Left renal pelvis (tissue), 4 donors: ENCODE measurements at places on chromosomes 3 and 15. TPM values are rescaled to one million over a fixed set of nuclear protein-coding genes. Genes with fewer than 3 reads are reported as not detected.

DNA sequence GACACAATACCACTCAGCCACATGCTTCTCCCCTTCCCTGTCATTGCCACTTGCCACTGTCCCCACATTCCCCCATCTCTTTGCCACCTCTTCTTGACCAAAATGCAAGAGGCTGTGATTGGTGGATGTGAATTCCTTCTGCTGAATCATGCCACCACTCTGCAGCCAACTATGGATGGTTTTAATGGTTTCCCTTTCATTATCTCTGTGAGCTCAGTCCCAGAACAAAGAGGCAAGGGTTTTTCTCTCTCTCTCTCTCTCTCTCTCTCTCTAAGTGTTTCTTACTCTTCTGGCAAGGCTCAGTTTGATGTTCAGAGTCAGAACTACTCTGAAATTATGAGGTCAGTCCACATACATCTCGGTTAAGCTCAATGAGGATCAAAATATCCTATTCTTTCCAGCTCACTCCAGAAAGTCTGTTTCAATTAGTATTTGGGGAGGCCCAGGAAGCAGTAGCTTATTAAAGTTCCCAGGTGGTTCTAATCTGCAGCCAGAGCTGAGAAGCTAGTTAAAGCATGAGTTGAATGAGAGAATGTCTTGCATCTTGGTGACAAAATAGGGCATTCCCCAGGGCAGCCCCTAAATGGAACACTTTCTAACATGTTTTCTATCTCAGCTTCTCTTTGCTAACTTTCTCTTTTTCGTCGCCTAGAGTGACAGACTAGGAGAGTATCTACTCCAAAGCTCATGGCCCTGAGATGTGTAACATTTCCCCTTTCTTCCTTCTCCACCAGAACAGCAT is 8.5 kb upstream of the ILDR1 start:
- DNase-seq, result no peak

The P2RY1 gene
- 7.0 TPM for polyA plus RNA-seq

DNA sequence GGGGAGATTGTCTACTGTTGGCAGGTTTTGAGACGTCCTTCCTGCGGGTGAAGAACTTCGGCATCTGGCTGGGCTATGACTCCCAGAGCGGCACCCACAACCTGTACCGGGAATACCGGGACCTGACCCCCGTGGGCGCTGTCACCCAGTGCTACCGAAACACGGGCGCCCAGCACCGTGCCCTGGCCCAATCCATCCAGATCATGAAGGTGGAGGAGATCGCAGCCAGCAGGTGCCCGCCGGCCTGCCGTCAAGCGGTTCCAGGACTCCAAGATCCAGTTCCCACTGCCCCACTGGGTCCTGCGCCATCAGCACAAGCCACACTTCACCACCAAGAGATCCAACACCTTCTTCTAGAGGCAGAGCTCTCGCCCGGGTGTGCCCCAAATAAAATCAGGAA is 194.9 kb upstream of the EPHA6 start:
- DNase-seq, result no peak

GRCh38 chr3:10328460-10329071 is 7.7 kb upstream of the SEC13 start:
- no peak for DNase-seq

DNA sequence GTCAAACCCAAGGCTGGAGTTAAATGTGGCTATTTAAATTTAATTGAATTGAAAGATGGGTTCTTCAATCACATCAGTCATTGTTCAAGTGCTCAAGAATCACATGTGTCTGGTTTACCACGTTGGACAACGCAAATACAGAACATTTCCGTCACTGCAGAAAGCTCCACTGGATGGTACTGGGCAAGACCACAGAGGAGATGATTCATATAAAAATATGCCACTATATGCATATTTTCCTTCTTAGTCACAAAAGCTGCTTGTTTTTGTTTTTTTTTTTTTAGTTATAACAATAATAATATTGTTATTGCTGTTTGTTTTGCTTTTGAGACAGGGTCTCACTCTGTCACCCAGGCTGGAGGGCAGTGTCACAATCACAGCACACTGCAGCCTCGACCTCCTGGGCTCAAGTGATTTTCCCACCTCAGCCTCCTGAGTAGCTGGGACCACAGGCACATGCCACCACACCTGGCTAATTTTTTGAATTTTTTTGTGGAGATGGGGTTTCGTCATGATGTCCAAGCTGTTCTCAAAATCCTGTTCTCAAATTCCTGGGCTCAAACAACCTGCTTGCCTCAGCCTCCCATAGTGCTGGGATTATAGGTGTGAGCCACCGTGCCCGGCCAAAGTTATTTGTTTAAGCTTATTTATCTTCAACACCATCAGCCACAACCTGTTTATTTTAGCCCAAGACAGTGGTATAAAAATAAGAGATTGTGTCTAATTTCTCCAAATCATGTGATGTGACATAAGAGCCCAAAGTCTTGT is 19.4 kb downstream of the RTP3 start:
- DNase-seq, result no peak

DNA sequence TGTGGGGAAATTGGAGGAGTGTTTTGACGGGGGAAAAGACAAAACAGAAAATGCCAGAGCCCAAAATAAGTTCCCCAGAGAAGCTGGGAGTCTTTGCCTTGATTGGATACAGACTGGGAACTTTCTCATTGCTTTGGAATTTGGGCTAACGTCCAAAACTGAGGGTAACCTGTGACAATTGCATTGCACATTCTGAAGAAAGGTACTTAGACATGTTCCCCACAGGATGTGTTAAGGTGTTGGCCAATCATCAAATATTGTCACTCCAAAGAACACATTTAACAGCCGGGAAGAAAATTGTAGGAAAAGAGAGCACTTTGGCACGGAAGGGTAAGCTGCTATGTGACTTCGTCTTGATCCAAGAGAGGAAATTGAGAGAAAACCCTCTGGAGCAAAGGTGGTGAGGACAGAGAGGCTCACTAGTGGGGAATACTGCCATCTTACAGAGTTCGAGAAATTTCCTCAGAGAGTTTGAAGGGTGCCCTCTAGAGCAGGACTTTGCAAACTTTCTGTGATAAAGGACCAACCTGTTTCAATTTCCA is 619.5 kb upstream of the TBL1XR1 start:
- no peak for DNase-seq

- DNase-seq, result no peak
Observed at GRCh38 chr3:136261826-136262225, 11.7 kb downstream of the PCCB start.

The PCLAF gene
- 43.8 TPM for polyA plus RNA-seq

The HYKK gene
- polyA plus RNA-seq, result 9.1 TPM

The CD96 gene
- 2.3 TPM for polyA plus RNA-seq

The CYP8B1 gene
- polyA plus RNA-seq, result 1.1 TPM

The HCN4 gene
- polyA plus RNA-seq, result 0.93 TPM

- DNase-seq, result no peak
Observed at GRCh38 chr3:62898530-62899496, 23.6 kb upstream of the CADPS start.

DNA sequence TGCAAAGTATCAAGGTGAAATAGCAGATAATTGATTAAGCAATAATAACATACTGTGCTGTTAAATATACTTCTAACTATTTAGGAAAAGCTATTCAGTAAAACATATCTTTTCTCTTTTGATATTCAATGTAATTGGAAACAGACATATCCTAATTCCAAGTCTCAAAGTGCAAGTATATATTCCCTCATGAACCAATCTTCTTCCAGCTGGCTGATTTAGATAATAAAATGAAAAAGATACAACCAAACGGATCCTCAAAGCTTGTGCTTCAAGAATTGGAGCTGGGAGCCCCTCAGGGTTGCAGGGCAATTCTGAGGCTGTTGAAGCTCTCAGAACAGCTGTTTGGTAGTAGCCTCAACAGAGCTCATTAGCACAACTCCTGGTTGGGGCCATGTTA is 236.6 kb downstream of the ZIC1 start:
- DNase-seq, result no peak

- DNase-seq, result no peak
Observed at GRCh38 chr3:23796518-23796917, 9.2 kb upstream of the UBE2E1 start.

DNA sequence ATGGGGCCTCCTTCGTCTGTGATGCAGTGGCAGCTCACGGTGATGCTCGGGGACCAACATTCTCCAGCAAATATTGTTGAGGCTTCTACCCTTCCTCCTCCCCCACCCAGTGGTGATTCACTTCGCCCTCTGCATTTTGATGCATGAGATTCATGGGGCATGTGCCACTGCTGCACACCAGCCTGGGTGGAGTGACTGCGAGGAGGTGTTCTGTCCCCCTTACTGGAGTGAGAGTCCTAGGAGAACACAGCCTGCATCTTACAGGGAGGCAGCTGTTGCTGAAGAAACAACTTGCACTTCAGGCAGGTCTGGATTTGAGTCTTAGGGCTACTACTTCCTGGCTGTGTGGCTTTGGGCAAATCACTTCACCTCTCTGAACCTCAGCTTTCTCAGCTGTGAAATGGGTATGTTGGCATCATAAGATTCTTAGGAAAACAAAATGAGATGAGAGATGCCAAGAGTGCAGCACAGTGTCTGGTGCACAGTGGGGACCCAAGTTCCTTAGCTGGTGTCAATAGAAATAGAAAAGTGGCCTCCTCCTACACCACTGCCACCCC is 10.2 kb upstream of the SKOR1 start:
- no peak for DNase-seq

- DNase-seq, result no peak
Observed at GRCh38 chr15:84057714-84058331, 177.8 kb upstream of the GOLGA6L4 start.

The RHCG gene
- polyA plus RNA-seq, result 2.6 TPM

DNA sequence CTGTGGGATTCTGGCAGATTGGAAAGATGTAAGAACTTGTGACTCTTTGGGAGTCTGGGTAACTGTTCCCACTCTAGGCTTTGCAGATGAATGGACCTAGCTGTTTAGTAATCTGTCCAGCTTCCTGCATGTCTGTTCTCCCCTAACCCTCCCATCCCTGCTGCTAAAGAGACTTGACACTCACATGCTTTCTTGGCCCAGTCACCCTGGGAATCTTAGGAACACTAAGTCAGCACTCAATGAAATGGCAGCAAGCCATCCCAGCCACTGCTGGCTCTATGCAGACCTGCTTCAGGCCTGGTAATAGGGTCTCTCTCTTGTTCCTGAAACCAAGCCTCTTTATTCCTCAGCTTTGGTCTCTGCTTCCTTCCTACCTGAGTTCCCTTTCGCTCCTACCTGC is 63.7 kb upstream of the THSD4 start:
- no peak for DNase-seq

GRCh38 chr3:60010781-60011180 is 961.0 kb upstream of the CFAP20DC start:
- no peak for DNase-seq

- no peak for DNase-seq
Observed at GRCh38 chr3:190397889-190398288, 9.9 kb downstream of the CLDN16 start.

- DNase-seq, result no peak
Observed at GRCh38 chr3:186094271-186094670, 14.6 kb downstream of the ETV5 start.

The AGBL1 gene
- polyA plus RNA-seq, result 0.09 TPM

The FGD5 gene
- 22.4 TPM for polyA plus RNA-seq

The ADCY5 gene
- polyA plus RNA-seq, result 11.1 TPM

The MESP2 gene
- polyA plus RNA-seq, result 0.96 TPM

DNA sequence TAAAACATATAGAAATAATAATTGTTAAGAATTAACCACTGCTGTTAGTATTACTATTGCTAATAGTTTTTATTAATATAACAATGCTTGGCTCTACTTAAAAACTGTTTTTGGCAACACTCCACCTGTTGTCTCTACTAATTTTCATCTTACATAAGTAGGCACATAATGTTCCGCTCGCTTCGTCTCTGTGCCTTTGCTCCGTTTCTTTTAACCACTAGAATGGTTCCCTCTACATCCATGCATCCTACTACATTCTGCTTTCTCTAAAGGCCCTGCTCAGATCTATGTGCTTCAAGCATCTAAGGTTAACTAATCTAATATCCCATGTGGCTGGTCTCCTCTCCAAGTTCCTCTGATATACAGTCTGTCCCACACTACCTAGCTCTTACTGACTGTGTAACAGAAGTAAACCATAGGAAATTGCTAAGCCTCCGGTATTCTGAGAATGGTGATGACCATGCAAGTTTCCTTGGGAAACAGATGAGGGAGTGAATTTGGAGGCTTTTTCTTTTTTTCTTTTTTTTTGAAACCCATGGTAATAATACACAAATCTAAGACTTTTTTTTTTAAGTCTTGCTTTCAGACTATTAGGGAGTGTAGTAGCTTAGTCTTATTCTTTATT is 138.3 kb downstream of the P3H2 start:
- DNase-seq, result no peak

The VEPH1 gene
- polyA plus RNA-seq, result 53.9 TPM

DNA sequence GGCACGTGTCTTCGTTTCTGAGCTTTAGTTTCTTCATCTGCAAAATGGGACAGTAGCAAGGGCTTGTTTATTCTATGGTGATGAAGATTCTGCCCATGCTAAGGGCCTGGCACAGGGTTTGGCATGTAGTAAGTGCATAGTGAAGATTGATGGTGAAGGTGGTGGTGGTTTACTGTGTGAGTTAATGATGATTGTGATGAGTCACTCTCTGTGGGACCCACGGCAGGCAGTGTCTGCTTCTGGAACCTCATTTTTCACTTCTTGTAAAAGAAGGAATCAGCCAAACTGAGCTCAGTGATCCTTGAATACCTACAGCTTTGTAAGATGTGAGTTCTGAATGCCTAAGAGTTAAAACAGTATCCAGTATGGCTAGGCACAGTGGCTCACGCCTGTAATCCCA is 86.2 kb upstream of the LRTM1 start:
- DNase-seq, result no peak

The APOD gene
- polyA plus RNA-seq, result 9.3 TPM

- DNase-seq, result no peak
Observed at GRCh38 chr3:48433472-48434118, 3.7 kb upstream of the PLXNB1 start.

DNA sequence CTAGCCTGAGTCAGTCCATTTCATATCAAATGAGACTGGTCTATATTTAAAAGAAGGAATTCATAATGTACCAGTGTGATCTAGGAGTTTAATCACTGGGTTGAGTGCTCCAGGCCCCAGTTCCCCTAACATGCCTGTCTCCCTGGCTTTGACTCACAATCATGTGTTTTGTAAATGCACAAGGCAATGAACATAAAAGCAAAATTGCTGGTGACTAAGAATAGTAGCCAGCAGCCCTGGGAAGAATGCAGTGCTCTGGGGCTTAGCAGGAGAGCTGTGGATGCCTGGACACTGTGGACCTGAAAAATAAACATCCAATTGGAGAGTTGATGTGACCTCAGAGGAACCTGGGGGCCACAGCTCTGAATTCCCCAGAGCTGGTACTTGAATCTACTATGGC is 50.3 kb downstream of the SYNPR start:
- no peak for DNase-seq

- no peak for DNase-seq
Observed at GRCh38 chr3:110881069-110881468, 190.5 kb upstream of the NECTIN3 start.
